Fibroblast of skin of right quadriceps (primary cell): ENCODE measurements at places on chromosomes 5 and 9.

- DNase-seq: no peak
Measured at GRCh38 chr5:65034813-65035209, 266.1 kb downstream of the CWC27 start.

DNA sequence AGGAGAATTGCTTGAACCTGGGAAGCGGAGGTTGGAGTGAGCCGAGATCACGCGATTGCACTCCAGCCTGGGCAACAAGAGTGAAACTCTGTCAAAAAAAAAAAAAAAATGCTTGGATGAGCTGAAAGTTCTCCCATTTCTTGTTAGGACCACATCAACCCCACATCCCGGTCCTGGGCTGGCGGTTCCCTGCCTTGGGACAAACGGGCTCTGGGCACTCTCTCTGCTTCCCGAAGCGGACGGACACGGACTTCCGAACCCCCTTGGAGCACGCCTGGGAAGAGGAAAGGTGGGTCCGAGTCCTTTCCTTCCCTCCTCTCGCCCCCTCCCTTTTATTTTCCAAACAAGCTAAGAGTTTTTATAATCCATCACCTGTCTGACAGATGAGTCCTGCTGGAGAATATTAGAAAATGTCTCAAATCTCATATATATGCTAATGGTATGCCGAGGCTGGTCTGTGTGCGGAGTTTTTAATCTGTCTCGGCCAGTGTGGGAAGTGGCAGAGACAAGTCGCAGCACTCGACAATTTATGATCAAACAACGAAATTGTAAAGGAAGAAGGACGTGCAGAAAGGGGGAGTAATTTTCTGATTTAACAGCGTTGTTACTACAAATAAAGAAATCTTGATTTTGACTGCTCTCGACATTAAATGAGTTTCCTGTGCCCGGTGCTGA is 257.9 kb upstream of the IRX4 start:
- no peak for DNase-seq

GRCh38 chr9:134434894-134435506 is 108.7 kb downstream of the RXRA start:
- DNase-seq: peak; percentile 97

- DNase-seq: peak; percentile 20
Measured at GRCh38 chr5:40605295-40605958, 74.3 kb upstream of the PTGER4 start.

- no peak for DNase-seq
Measured at GRCh38 chr9:123929177-123929869, 603 bp downstream of the DENND1A start.

GRCh38 chr5:7548596-7548995 is 152.7 kb downstream of the ADCY2 start:
- DNase-seq: no peak

DNA sequence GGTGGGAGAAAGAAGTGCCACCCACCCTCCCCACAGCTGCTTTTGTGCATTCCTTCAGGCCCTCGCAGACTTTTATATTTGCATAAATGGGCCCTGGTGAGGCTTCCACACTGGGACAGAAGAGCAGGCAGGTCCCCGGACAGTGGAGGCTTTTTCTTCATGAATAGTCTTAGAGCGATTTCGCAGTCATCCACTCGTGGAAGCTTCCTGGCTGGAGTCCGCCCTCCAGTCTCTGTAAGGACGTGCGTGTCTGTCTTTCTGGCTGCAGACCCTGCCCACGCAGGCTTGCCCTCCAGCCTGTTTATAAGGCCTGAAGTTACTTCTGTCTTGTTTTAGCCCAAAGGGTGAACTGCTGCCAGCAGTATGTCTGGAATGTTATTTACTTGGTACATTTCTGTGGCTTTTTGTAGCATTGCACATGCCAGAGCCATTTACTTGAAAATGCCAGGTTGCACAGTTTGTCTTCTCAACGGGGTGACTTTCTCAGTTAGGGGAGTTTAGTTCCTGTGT is 195.7 kb downstream of the AOPEP start:
- DNase-seq: peak; percentile 95

GRCh38 chr9:131731237-131731636 is 8.6 kb downstream of the RAPGEF1 start:
- no peak for DNase-seq

GRCh38 chr5:137470111-137470920 is 28.8 kb downstream of the SPOCK1 start:
- DNase-seq: peak; percentile 96

DNA sequence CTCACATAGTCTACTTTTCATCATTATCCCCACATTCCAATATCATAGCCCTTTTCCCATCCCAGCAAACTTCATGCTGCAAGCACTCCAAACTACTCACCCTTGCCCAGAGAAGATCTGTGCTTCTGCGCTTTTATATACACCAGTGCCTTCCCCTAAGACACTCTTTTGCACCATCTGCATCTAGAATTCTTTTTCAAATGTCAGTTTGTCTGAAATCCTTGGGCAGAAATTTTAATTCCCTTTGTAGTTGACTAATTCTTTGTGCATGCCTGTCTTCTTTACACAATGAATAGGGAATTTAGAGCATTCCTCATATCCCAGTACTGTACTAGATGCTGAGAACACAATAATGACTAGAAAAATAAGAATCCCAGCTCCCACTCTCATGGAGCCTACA is 298.9 kb downstream of the KCNN2 start:
- DNase-seq: peak; percentile 1

DNA sequence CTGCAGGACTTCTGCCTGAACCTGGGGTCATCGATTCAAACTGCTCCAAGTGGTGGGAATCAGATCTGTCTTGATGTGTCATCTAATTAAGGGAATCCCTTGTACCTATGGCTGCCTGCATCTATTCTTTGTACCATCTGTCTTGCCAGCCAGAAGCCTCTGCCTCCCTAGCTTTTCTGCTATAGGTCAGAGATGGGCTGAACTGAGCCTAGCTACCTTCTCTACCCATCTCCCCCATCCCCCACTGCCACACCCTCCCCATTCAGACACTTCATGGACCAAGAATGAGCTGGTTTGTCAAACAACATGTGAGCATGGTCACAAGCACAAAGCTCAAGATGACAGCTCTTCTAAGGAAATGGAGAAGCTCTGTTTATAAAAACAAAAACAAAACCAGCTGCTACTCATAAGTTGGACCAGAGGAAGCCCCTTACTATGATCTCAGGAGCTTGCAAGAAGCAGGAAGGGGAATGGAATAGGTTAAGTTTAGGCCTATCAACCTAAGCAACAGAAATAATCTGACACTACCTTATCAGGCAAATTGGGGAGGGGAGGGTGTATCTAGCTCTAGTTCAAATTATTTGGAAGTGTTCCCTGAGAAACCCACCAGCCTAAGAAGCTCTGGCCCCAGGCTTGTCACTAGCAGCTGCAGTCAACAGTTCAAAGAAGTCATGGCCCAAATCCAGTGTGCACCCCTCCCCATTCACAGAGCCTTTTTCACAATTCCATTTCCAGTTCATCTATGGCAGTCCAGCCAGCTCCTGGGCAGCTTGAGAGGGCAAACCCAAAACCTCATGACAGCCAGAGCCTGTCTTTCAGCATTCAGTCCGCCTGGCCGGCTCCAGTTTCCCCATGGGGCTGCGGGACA is 29.9 kb downstream of the SKP1 start:
- no peak for DNase-seq

GRCh38 chr9:109990541-109990940 is 210.5 kb downstream of the PALM2AKAP2 start:
- peak; percentile 49 for DNase-seq

DNA sequence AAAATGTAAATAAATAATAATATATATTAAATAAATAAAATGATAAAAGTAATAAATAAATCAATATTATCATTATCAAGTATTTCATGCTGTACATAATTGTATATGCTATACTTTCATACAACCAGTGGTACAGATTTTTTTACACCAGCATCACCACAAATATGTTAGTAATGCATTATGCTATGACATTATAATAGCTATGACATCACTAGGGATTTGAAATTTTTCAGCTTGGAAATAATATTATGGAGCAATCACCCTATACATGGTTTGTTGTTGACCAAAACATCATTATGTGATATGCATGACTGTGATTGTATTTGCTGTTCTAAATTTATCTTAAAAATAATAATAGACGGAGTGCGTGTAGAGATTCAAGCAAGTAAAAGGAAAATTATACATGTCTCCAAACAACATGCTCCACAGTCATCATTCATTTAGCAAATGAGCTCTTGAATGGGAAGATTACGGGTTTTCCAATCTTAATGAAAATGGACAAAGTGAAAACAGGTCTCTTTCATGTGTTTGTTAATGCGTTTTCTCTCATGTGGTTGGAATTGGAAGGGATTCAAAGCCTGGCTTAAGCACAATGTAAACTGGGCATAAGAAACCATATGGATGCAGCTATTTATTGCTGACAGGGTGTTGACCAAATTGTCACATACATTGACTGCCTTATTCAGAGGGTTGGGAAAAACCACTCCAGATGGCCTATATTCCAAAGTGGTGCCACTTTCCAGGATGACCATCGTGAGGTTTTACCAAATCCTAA is 643.0 kb upstream of the RGMB start:
- peak; percentile 24 for DNase-seq

- DNase-seq: no peak
Measured at GRCh38 chr5:96121364-96121763, 159.7 kb upstream of the ELL2 start.

GRCh38 chr9:106310782-106311181 is 552.2 kb upstream of the ZNF462 start:
- no peak for DNase-seq

- DNase-seq: no peak
Measured at GRCh38 chr5:154862766-154863165, 4.3 kb downstream of the CNOT8 start.

- peak; percentile 96 for DNase-seq
Measured at GRCh38 chr5:159975462-159976019, 33.4 kb upstream of the TTC1 start.

GRCh38 chr5:154059039-154059430 is 20.3 kb downstream of the MFAP3 start:
- DNase-seq: no peak

DNA sequence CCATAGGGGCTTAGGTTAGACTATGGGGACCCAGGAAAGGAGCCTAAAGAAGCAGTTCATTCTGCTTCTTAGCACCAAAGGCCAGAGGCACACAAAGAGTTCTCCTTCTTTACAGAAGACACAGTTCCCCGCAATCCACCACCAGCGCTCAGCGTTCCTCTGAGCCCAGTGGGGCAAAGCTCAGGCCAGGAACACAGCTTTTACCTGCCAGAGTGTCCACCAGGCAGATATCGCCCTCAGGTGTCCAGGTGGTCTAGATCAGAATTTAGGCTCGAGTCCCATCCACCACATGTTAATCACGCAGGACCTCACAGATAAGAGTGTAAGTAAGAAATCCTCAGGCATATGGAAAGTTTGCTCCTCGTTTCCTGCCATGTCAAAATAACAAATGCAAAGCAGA is 53.0 kb downstream of the UBE2QL1 start:
- no peak for DNase-seq

DNA sequence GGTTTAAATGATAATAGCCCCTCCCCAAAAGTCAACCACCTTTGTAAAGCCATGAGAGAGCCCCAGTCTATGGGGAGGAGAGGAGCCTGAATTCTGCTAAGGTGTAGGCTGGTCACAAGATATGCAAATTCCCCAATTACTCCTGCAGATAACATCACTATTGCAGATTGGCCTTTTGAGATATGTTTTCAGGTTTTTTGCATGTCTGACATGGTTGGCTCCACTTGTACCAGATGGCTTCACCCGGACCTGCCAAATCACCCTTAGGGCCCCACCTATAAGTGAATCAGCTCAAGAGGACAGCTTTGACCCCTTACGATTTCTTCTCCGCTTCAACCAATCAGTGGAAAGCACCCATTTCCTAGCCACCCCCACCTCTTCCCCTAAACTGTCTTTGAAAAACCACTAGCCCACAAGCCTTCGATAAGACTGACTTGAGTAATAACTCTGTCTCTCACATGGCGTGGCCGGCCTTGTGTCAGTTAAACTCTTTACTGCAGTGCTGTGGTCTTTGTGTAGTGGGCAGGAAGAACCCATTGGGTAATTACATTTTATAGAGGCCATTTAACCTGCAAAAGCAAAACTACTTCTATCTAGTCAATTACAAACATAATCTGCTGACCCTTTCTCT is 69.7 kb downstream of the PRLR start:
- no peak for DNase-seq

- DNase-seq: no peak
Measured at GRCh38 chr5:34721327-34721726, 65.2 kb downstream of the RAI14 start.

DNA sequence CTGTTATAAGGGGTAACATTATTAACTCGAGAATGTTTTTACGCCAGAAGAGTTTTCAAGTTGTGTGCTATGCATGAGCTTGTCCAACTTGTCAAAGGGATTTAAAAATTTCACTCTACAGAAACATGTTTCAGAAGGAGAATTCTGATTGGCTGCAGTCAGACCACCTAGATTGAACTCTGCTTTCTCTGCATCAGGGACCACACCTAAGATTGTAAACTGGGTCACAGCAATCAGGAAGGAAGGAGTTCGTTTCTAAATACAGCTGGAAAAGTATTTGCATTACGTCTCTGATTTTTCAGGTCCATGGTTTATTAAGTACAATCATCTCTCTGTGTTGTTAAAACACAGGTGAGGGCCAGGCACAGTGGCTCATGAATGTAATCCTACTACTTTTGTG is 5.8 kb downstream of the GLRX start:
- DNase-seq: no peak

DNA sequence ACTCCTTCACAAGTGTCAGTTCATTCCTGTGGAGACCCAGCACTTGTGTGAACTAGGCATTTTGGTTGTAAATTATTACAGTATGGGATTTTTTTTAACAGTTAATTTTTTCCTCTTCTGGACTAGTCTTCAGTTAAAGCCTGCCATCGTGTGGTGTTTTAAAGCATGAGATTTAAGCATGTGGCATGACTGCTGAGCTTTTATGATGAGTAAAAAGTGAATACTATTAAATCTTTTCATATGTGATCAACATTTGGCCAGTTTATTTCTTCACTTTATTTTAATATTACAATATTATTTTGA is 25.0 kb downstream of the LMNB1 start:
- DNase-seq: peak; percentile 53
